Stimulated activated CD8-positive, alpha-beta memory T cell treated with anti-CD3 and anti-CD28 coated beads, Interleukin-12 subunit alpha, Interleukin-12 subunit beta, amount 100 ng/mL, for 4 hours (primary cell): ENCODE measurements at places on chromosomes 2 and 18.

DNA sequence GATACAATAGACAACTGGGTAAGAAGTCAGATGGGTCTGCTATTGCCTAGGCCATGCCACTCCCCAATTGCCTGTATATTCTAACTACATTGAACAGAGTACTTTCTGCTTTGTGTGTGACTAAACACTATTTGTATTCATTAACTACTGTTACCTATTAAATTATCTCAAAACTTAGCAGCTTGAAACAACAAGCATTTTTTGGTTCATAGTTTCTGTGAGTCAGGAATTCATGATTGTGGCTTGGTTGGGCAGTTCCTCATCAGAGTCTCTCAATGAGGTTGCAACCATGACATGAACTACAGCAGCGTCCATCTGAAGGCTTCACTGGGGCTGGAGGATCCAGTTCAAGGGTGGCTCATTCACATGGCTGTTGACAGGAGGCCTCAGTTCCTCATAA is 205.7 kb downstream of the EN1 start:
- no peak for DNase-seq

- no peak for DNase-seq
Measured at GRCh38 chr18:23552505-23552904, 33.8 kb downstream of the NPC1 start.

DNA sequence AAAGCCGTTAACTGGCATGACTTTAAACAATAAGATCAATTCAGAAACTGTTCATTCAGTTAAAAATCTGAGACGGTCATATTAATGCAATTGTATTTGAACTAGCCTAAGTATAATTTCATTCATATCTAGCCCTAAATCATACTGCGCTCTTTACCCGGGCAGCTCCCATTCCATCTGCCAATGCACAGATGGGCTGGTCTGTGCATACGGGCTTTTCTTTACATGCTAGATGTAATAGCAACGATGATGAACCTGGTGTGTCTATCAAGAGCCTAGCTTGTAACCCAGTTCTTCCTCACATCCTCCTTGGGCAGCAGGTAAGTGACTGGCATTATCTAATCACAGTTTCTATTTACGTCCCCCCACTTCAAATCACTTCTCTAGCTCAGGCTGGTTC is 631.5 kb upstream of the KLHL29 start:
- no peak for DNase-seq

DNA sequence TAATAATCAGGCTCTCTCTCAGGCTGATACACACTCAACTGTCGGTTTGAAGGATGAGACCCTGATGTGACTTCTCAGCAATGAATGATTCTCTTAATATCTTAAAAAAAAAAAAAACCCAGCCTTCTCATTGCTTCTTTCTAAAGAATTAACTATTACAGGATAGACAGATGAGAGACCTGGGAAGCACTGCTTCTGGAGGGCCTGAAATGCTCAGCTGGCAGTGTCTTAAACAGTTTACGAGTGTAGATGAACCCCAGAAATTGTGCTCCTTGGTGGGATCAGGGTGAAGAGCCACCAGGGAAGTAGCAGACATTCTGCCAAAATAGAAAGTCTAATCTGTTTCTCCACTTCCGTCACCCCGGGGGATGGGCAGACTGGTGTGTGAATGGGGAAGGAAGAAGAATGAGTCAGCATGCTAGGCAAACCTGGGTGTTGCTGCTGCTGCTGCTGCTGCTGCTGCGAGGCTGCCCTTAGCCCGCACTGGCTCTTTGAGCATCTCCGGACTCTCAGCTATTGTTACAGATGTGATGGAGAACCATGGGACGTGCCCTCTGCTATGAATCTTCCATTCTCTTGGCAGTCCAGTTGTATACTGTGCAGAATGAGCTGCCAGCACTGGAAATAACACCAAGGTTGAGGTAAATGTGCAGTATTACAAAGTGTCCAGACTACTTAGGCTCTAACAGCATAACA is 158.4 kb downstream of the SETBP1 start:
- DNase-seq = peak; percentile 39

GRCh38 chr18:34219651-34220050 is 5.1 kb downstream of the NOL4 start:
- DNase-seq = no peak

DNA sequence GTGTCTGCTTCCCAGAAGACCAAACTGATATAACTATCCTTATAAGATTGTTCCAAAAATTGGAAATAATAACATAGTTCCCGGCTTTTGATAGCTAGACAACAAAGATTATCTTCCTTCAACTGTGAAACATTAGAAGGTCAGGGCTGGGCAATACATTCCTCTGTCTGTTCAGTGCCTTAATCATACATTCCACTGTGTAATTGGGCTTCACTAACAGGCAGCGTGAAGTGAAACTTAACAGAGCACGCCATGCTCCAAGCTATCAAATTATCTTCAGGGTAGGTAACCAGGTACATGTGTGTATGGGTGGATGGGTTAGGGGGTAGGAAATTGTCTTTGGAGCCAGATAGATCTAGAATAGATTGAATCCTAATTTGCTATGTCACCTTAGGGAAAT is 23.5 kb upstream of the ARL5A start:
- DNase-seq = no peak

DNA sequence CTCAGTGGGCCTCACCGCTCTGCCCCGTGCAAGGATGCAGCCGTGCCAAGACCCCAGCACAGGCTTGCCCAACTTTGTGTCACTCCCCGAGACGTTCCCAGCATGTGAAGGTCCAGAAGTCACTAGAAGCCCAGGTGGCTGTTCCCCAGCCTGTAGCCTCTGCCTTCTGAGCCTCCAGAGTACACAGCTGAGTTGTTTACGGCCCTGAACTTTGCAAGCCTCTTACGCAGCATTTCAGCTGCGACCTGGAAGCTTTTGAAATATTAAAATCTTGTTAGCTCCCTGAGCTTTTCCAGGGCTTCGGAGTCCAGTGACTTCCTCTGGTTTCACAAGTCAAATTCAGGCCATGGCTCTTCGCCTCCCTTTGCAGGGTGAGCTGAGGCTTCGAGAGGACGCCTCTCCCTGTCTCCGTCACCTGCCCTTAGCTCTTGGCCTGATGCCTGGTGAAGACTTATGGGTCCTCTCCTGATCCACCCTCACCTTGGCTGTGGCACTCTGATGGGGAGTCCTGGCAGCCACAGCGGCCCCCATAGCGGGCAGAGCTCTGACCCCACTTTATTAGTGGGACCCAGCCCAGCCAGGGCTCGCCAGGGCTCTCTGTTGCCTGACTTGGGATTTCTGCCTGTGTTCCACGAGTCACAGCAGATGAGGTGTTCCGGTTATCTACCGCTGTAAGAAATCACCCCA is 76.5 kb upstream of the HPCAL1 start:
- no peak for DNase-seq

GRCh38 chr2:86488561-86489250 is 47.5 kb downstream of the KDM3A start:
- no peak for DNase-seq

GRCh38 chr2:133453032-133453431 is 115.2 kb downstream of the NCKAP5 start:
- no peak for DNase-seq

DNA sequence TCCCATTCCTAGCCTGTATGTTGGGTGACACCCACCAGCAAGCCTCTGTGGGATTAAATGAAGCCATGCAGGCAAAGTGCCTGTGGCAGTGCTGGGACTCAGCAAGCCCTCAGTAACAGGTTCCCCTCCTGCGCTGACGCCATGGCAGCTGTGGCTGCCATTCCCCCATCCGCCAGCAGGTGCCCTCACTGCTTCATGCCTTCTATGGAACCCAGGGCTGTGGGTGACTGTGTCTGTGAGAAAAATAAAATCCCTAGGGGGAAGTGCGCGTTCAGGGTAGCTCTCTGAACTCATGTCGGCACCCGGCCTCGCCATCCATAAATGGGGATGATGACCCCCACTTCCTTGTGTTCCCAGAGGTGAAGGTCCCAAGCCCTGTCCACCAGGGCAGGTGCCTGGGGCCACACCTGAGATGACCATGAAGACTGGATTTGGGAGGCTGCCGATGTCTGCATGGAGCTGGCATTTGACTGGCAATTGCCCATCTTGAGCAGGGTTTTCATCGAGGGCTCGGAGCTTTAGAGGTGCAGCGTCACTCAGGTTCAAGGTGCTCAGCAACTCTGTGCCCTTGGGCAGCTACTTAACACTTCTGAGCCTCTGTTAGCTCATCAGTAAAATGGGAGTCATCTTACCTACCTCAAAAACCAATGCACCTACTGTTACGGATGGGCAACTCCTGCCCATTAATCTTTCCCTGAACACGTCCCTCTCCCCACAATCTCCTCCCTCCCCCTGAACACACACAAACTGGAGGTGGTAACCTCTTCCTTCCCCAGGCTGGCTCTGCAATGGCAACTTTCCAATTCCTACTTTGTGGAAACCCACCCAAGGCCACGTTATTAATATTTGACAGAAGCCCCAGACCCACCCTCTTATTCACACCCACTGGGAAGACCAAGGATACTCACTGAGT is 2.9 kb upstream of the MAL start:
- peak; percentile 63 for DNase-seq

DNA sequence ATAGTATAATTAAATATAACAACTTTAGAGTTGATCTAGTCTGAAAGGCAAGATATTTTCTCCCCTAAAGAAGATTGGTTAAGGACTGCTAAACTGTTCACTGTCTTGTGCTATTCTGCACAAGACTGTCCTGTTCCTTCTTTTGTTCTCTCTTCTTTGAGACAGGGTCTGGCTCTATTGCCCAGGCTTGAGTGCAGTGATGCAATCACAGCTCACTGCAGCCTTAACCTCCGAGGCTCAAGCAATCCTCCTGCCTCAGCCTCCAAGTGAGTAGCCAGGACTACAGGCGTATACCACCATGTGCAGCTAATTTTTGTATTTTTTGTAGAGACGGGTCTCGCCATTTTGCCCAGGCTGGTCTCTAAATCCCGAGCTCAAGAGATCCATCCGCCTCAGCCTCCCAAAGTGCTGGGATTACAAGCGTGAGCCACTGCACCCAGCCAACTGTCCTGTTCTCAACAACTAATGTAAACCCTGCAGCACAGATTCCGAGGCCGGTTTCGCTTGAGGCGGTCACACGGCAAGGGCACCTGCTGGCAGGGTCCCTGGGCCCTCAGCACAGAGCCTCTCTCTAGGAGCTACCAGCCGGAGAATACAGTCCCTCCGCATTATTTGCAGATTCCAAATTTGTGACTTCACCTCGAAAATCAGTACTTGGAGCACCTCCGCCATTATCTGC is 16.4 kb downstream of the PXDN start:
- DNase-seq = no peak

GRCh38 chr2:47602996-47603395 is 179.9 kb upstream of the MSH6 start:
- no peak for DNase-seq
